ENCODE measurements at places on chromosomes 11 and 22. TPM values are rescaled to one million over a fixed set of nuclear protein-coding genes. Genes with fewer than 3 reads are reported as not detected.

DNA sequence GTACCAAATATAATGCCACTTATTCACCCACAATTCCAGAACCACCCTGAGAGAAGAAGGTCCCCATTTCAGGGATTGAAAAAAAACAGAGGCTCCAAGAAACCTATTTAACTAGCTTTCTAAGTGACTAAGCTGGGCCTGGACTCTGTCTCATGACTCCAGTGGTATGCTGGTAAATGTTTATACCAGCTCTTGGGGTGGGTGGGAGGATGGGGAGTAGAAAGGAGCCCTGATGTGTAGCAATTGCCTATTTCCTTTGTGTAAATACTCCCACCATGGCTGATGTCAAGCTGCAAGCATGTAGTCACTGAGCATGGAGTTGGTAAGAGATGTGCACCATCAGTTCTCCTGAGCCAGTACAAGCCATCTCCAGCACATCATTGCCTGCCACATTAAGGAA lies 2.8 kb downstream of the PRG3 start:
- H3K4me1 ChIP-seq = no peaks in the 10 kb centered on the region
- peaks cover 11% of the 10 kb centered on the region for H3K27me3 ChIP-seq
- H3K4me3 ChIP-seq = no peak overlapping the region
- H3K27ac ChIP-seq = no peak overlapping the region

DNA sequence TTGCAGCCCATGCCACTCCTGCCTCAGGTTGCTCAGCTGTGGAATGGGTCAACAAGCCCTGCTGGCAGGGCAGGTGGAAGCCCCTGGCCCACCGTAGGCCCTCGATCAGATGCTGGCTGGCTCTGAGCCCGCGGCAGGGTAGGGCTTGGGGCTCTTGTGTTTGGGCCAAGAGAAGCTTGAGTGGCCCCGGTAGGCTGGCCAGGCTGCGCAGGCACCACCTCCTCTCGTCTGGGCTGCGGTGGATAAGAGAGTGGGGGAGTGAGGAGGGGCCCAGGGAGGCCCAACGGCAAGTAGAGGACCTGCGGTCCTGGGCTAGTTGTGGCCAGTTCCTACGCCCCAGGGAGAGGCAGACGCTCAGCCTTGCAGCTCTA lies 115.2 kb downstream of the CEP164 start:
- no peaks in the 10 kb centered on the region for H3K4me1 ChIP-seq
- no peak overlapping the region for H3K4me3 ChIP-seq
- no peaks in the 10 kb centered on the region for H3K36me3 ChIP-seq
- H3K27me3 ChIP-seq = peaks cover 24% of the 10 kb centered on the region

DNA sequence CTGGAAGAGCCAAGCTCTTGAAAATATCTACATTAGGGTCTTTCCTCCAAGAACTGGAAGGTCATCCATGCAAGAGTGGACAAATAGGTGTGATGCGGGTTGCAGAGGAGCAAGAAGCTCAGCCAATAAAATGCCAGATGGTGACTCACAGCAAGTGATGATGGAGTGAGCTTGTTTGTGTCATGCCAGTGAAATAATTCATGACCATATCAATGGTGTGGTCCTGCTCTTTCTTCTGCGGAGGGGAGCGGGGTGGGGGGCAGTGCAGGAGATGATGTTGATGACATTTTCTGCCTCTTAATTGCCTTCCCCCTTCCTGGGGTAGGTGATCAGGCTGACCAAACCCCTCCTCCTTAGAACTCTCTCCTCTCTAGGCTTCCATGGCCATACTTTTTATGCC lies 118.5 kb upstream of the TIMP3 start:
- H3K27me3 ChIP-seq = peaks cover 16% of the 10 kb centered on the region
- H3K4me3 ChIP-seq = no peak overlapping the region
- no peak overlapping the region for H3K27ac ChIP-seq
- H3K4me1 ChIP-seq = no peaks in the 10 kb centered on the region
- no peaks in the 10 kb centered on the region for H3K36me3 ChIP-seq
- no peak for DNase-seq

DNA sequence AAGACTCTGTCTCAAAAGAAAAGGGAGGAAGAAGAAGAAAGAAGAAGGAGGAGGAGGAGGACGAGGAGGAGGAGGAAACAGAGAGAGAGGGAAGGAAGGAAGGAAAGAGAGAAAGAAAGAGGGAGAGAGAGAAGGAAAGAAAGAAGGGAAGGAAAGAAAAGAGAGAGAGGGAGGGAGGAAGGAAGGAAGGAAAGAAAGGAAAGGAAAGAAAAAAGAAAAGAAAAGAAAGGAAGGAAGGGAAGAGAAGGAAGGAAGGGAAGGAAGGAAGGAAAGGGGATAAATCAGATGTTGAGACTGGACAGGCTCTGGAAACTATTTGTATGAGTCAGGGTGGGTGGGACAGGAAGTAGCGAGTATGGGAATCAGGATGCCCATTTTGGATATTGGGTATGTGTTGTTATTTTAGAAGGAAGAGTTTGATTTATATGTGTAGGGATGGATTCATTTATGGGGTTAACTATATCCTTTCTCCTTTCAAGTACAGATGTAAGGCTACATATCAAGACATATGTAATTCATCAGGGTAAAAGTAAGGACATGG lies 6.0 kb upstream of the RPL3 start:
- no peaks in the 10 kb centered on the region for H3K36me3 ChIP-seq
- H3K4me3 ChIP-seq = no peak overlapping the region
- DNase-seq = no peak

- DNase-seq = no peak
- peaks cover 8% of the 10 kb centered on the region for H3K4me1 ChIP-seq
- H3K4me3 ChIP-seq = no peak overlapping the region
- H3K27ac ChIP-seq = no peak overlapping the region
These were observed 23.6 kb upstream of the CASP4 start for GRCh38 chr11:104991994-104992393.

- no peak overlapping the region for H3K27ac ChIP-seq
- no peak for DNase-seq
- no peaks in the 10 kb centered on the region for H3K36me3 ChIP-seq
- no peaks in the 10 kb centered on the region for H3K4me1 ChIP-seq
- no peak overlapping the region for H3K4me3 ChIP-seq
These were observed 14.0 kb downstream of the OR8A1 start for GRCh38 chr11:124583781-124584180.

VSTM5 gene
- not detected for total RNA-seq

SLC17A6 gene
- total RNA-seq = not detected

DEUP1 gene
- not detected for total RNA-seq

Data from activated naive CD8-positive, alpha-beta T cell treated with anti-CD3 and anti-CD28 coated beads, Interleukin-2, amount 10 ng/mL, durations not matched to agents 7 days and 5 days (primary cell).